NCI-H526 treated with DMSO at 0.1 percent for 48 hours (cell line): ENCODE measurements at places on chromosomes 1 and 21.

GRCh38 chr1:116367256-116367945, 5.6 kb upstream of the ATP1A1 start:
- no peak for DNase-seq

- no peak for DNase-seq
Observed at GRCh38 chr1:52899445-52899894, 22.1 kb downstream of the ECHDC2 start.

DNA sequence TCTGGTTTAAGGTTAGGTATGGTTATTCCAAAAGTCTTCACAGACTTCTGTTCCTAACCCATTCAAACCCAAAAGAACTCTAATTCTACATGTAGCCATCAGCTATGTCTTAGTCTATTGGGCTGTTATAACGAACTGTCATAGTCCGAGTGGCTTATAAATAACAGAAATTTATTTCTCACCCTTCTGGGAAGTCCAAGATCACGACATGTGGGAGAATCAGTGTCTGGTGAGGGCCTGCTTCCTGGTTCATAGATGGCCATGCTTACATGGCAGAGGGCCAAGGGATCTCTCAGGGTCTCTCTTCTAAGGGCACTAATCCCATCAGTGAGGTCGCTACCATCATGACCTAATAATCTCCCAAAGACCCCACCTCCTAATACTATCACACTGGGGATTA, 103.0 kb upstream of the PPP2R5A start:
- DNase-seq: no peak

DNA sequence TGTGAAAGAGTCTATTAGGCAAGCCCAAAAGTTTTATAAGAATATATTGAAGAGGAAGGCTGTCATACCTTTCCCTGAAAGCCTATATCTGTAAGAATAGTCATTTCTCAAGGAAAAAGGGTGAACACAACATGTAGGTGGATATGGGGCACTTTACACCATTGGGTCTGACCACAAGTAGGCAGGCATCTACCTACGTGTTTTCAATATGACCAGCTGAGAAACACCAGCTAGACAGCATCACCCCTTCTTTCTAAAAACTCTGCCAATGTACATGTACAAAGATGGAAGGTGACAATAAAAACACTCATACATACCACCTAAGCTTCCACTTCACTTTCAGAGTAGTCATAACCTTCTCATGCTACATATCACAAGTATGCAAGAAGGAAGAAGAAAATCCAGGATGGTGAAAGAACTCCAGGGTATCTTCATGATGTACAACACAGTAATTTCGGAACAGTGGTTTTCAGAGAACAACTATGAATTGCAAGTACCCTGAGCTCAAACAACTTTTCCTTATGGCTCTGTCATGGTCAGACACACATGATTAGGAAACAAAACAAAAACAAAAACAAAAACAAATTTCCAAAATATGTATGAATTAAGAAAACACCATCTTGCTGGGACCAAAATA, 98.5 kb upstream of the ADGRL2 start:
- no peak for DNase-seq

- no peak for DNase-seq
Observed at GRCh38 chr1:18816808-18817207, 42.7 kb downstream of the TAS1R2 start.

GRCh38 chr1:177255411-177255810, 84.7 kb downstream of the BRINP2 start:
- DNase-seq: no peak

DNA sequence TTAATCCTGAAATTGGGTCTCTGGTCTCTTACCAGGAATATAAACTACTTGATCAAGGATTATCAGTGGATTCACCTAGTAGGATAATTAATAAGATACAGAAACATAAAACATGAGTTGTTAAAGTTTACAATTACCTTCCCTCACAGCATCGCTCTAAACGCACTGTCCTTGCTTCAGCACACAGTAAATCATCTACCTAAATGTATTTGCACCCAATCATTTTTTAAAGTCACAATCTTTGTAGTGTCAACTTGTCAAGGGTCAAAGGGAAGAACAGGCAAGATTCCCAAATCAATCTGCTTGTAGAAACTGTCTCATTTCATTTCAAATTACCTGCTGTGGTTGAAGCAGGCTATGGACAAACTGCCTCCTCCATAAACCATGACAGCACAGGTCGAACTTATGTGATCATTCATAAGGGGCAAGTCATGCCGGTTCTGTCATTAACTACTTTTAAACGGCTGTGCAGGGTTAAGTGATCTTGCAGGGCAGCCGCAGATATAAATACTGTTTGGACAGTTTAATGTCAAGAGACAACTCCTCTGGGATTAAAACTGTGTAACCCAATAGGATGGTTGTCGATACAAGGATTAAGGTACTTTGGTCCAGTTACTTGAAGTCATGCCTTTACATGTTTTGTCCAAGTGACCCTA, 93.6 kb downstream of the ZNF281 start:
- DNase-seq: no peak

DNA sequence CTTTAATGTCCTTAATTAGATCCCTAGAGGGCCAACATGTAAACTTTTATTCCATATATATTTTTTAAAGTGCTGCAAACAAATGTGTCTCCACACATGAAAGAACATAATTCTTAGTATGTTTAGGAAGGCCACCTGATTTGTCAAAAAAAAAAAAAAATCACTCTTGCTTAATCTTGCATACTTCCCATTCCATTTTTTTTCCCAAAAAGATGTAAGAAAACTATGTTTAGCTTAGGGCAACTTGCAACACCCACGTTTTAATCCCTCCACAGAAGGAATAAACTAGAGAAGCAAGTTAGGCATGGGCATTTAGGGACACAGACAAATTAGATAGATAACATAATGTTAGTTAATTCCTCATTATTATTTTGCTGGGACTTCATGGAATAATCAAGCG, 5.6 kb downstream of the YOD1 start:
- DNase-seq: no peak

DNA sequence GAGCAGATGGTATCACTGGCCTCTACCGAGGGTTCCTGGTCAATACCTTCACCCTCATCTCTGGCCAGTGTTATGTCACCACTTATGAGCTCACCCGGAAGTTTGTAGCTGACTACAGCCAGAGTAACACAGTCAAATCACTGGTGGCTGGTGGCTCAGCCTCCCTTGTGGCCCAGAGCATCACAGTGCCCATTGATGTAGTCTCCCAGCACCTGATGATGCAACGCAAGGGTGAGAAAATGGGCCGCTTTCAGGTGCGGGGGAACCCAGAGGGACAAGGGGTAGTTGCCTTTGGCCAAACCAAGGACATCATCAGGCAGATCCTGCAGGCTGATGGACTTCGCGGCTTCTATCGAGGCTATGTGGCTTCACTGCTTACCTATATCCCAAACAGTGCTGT, 6.1 kb downstream of the SLC25A44 start:
- no peak for DNase-seq

DNA sequence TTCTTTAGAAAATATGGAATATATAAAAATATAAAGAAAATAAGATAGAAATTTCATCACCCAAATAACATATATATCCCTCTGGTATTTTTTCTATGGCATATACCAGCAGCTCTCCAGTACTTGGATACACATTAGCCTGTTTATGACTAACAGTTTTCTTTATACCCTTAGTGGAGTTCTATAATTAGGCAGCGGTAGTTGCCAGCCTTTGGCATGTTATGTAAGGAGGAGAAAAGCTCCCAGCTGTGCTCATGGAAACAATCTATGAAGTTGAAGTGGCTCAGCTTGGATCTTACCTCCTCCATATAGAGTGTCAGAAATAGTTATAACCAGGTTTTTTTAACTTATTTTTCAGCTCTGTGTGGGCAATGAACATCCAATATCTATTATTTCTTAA, 1636.8 kb downstream of the AMY1C start:
- no peak for DNase-seq

- no peak for DNase-seq
Observed at GRCh38 chr1:67559222-67559700, 125.7 kb upstream of the GADD45A start.

DNA sequence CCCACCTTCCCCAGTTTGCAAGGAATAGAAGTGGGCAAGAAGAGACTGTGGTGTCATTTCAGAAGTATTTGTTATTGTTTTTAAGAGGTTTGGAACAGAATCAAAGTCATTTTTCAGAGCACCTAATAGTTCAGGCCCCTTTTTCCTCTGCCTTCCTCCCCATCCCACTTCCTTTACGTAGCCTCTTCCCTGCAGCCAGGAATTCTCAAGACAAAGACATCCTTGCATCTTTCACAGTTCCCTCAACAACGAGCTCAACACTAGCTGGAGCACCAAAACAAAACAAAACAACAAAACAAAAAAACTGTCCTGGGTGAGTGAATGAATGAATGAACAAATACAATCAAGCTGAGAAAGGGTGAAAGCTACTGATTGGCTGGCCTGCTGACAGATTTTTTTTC, 7.0 kb downstream of the PALMD start:
- no peak for DNase-seq

- no peak for DNase-seq
Observed at GRCh38 chr1:151977662-151978230, 15.9 kb downstream of the S100A10 start.

DNA sequence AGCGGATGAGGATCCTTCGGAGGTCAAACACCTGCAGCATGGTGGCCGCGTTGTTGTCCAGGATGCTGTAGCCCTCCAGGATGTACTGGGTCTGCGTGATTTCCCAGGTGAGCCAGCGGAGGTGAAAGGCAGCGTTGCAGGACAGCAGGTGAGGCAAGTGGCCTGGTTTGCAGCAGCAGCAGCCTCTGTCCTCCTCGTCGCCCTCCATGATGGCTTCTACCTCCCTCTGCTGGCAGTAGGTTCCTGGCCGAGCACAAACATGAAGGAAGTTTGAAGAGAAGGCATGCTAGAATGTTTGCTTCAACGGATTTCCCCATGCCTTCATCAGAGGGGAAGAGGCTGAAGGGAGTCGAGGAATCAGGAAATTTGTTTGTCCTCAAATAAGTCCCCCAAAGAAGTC, 74.7 kb downstream of the NTPCR start:
- DNase-seq: peak; percentile 75

- no peak for DNase-seq
Observed at GRCh38 chr1:186634511-186634910, 45.7 kb downstream of the PTGS2 start.

DNA sequence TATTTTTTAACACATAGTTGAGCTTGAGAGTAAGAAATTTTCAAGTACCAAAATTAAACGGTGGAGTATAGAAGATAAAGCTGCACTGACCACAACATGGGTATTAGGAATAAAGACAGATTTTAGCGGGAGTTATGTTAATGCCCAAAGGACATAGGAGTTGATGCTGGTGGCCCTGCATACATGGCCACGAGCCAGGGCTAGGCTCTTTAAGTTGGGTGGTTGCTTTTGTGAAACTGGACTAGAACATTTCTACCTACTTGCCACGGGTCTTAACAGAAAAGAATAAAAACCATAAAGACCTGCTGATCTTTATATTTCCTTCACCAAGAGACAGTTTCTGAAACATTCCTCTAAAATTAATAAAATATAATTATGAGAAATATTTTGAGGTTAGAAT, 14.9 kb downstream of the EDEM3 start:
- no peak for DNase-seq

DNA sequence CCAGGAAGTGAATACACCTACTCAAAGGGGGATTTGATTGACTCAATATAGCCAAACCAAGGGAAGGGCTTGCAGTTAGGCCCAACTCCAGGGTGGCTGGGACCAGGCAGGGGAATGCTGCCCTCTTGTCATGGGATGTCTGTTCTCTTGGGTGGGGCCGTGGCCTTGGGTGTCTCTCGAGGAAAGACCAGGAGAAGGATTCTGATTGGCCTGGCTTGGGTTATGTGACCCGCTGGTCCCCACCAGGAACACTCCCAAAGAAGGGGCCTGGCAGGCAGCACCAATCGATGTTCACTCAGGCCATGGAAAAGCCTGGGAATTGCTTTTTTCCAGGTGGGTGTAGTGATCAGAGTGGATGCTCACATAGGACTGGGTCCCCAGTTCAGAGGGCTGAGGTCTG, 10.1 kb upstream of the ZNF362 start:
- no peak for DNase-seq

- no peak for DNase-seq
Observed at GRCh38 chr1:175208773-175209492, 16.4 kb upstream of the KIAA0040 start.

- no peak for DNase-seq
Observed at GRCh38 chr1:182664296-182664695, 20.1 kb downstream of the RGS8 start.

DNA sequence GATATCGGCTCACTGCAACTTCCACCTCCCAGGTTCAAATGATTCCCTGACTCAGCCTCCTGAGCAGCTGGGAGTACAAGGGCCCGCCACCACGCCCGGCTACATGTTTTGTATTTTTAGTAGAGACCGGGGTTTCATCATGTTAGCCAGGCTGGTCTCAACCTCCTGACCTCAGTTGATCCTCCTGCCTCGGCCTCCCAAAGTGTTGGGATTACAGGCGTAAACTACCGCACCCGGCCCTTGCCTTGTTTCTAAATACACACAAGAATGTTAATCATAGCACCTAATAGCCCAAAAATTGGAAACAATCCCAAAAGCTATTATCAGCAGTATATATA, 1.2 kb upstream of the MSTO1 start:
- DNase-seq: no peak

- no peak for DNase-seq
Observed at GRCh38 chr1:74586253-74586897, 74.0 kb upstream of the LRRC53 start.

GRCh38 chr1:55592122-55592521, 377.0 kb upstream of the USP24 start:
- DNase-seq: no peak

- no peak for DNase-seq
Observed at GRCh38 chr1:208988811-208989222, 594.7 kb upstream of the CAMK1G start.

DNA sequence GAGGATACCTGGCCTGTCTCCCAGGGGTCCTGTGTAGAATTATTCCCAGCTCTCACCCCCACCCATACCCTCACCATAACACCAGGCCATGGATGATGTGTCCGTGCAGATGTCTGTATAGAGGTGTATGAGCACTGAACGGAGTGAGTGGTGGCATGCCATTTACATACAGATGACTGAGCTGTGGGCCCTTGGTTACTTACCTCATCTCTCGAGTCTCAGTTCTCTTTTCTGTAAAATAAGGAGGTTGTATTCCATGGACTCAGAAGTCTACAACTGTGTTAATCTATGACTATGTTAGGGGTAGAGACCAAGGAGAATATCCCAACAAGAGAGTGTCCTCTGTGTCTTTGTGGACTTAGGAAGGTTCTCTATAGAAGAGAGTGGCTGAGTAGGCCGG, 65.6 kb upstream of the CD1D start:
- DNase-seq: no peak

DNA sequence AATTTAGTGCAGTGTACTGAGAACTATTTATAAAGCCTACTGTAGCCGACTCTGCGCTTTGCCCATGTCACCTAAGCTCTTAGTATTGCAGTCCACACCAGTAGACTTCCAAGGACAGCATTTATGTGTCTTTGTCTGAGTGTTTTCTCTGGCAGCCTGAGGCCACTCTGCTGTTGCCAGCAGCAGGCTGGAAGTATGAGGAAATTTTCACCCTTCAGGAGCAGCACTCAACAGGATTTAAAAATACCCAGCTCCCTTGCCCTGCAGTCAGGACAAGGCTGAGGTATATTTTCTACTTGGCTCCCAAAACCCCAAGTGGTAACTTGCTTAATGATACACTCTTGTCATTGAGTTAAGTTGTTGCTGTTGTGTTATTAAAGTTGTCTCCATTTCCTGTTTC, 230.1 kb downstream of the SRGAP2C start:
- DNase-seq: no peak

- DNase-seq: no peak
Observed at GRCh38 chr1:94298861-94299260, 61.5 kb upstream of the ARHGAP29 start.
